Right renal cortex interstitium (tissue), 3 donors: ENCODE measurements at places on chromosomes 1 and 21.

DNA sequence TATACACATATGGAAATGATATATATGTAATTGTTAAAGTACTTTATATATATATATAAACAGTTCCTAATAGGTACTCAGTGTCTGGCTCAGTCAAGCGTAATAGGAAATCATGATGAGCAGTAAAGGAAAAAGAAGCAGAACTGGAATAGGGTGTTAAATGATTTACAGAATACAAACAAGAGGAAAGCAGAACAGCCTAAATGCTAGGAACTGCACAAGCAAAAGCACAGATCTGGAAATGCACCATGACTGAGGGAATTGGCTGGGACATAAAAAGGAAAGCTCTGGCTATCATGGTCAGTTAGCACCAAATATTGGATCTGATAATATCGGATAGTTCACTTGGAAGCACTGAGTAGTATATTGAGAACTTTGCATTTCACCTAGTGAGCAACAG, 51.8 kb downstream of the SLC44A5 start:
- no peak for DNase-seq

- no peak for DNase-seq
Observed at GRCh38 chr1:91948501-91949355, 473 bp upstream of the BRDT start.

- DNase-seq = no peak
Observed at GRCh38 chr1:25898223-25899015, 7.8 kb downstream of the STMN1 start.

DNA sequence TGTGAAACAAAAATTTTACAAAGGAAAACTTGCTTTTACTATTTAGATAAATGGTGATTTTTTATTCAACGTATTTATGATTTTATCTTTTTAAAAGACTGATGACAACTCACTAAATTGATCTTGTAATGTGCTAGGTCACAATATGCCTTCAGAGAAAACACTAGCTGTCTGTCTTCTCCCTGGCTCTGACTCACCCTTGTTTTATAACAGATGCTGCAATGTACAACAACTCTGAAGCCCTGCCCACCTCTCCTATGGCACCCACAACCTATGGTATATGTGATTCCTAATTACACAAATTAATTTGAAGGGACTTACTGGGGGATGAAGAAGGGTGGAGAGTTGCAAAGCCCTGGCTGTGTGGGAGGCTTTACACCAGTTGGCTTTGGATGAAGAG, 24.7 kb upstream of the HSD17B7 start:
- no peak for DNase-seq

DNA sequence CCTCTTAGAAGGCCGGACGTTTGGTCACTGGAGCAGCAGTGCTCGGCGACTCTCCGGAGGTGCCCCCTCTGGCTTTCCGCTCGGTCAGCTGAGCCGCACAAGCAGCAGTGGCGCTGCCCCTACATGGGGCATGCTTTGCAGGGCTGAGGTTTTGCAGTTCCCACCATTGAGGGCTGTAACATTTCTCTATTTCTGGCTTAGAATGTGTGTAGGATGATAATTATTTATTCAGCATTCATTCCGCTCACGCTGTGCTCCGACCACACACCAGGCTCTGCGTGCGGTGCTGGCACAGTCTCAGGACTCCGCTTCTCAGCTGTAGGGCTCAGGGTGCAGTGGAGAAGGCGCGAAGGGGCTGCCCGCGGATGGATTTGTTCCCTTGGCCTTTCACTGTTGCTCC, 119.5 kb downstream of the PCBP3 start:
- DNase-seq = no peak

GRCh38 chr1:111739925-111740765, 950 bp upstream of the INKA2 start:
- DNase-seq = no peak

GRCh38 chr1:21192284-21192683, 15.6 kb upstream of the EIF4G3 start:
- no peak for DNase-seq

- no peak for DNase-seq
Observed at GRCh38 chr1:65092691-65093090, 55.3 kb upstream of the AK4 start.

DNA sequence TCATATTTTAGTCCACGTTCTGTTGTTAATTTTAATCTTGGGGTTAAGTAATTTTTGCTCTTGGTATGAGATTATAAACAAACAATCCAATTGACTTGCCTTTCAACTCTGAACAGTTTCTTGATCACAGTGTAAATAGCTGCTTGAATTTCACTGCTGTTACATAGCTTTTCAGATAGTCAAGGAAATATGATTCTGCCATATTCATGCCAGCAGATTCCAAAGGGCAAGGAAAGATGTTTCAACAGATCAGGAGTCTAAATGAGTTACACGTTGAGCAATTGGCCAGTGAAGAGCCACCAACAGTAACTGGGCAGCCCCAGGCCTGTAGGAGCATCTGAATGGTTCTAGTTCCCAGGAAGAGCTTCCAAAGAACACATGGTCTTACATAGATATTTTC, 93.6 kb downstream of the LEPR start:
- DNase-seq = no peak

- DNase-seq = no peak
Observed at GRCh38 chr1:227798078-227798802, 17.2 kb upstream of the PRSS38 start.

- no peak for DNase-seq
Observed at GRCh38 chr1:78369546-78369945, 121.2 kb upstream of the PTGFR start.

DNA sequence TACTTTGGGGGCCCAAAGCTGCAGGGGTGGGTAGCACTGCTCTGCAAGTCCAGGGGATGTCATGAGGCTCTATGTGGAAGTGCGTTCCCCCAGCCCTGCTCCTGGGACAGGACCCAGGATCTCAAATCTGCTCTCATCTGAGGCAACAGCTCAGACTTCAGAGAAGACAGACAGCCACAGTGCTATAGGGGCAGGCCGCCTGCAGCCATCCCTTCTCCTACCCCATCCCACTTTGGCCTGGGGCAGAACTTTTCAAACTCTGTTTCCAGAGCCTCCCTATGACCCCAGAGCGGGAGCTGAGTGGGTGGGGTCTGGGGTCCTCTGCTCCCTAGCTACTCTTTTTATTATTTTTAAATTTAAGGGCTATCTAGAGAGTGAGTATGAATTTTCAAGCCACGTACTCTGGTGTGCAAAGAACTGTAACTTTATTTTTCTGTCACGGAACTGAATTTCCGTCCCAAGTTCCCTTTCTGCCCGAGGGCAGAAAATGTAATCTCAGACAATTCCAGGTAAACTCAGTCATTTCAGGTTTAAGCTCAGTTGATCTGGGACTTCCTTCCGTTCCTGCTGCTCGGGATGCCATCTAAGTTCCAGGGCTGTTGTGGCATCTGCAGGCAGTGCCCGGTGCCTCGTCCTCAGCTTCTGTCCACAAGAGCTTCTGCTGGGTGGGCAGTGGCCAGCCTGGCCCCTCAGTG, 98.3 kb downstream of the ACTL8 start:
- no peak for DNase-seq

- no peak for DNase-seq
Observed at GRCh38 chr1:104402178-104402577, 652.5 kb downstream of the AMY1C start.

DNA sequence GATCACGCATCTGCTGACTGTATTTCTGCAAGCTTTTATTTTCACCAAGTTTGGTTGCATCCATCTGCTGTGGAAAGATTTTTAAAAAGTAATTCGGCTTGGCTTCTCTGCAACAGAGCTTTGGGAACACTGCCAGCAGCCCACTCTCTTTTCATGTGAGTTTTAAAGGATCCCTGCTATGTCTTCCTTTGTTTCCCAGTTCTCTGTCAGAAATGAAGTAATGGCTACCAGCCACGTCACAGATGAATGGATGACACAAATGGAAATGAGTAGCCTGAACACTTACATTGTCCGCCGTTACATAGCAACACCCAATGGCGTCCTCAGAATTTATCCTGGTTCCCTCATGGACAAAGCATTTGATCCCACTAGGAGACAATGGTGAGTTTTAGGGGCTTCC, 80.6 kb upstream of the RAVER2 start:
- no peak for DNase-seq

- DNase-seq = no peak
Observed at GRCh38 chr1:192476802-192477298, 98.7 kb upstream of the RGS1 start.

DNA sequence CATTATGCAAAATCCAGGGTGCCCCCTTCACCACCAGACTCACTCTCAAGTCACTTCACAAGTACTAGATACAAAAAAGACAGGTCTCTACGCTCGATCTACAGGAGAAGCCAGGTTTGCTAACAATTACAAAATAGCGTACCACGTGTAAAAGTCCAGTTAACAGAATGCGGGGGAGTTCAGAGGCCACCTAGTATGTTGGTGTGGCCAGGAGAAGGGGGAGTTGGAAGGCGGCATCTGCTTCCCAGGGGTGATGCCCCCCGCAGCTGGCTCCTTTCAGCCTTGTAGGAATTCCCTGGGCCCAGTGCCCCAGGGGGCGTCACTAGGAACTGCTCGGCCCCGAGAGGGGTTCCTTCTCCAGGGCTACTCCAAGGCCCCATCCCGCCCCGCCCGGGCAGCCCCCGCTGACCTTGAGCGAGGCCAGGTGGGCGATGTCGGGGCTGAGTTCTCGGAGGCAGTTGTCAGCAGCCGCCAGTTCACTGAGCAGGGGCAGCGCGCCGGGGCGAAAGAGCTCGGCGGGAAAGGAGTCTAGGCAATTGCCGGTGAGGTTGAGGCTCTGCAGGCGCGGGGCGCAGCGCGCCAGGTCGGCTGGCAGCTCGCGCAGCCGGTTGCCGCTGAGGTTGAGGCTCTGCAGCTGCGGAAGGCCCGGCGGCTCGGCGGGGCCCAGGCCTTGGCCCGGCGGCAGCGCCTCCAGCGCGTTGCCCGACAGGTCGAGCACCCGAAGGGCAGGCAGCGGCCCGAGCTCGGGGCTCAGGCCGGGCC, 664 bp downstream of the LRRC47 start:
- DNase-seq = no peak

DNA sequence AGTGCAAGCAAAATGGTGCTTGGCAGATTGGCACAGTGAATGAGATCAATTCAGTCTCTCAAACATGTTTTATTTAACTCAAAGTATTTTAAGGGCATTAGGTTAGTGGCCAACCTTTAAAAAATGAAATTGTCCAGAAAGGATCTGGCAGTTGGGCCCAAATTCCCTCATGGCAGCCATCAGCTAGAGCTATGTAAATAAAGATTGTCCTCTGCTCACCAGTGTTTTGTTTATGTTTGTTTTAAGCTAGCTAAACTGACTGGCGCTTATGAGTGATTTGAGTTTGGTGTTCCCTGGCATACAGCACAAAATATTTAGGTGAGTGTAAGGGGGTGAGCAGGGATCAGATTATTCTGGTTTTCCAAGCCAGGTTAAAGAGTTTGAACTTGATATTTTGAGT, 18.1 kb downstream of the HDAC1 start:
- no peak for DNase-seq

DNA sequence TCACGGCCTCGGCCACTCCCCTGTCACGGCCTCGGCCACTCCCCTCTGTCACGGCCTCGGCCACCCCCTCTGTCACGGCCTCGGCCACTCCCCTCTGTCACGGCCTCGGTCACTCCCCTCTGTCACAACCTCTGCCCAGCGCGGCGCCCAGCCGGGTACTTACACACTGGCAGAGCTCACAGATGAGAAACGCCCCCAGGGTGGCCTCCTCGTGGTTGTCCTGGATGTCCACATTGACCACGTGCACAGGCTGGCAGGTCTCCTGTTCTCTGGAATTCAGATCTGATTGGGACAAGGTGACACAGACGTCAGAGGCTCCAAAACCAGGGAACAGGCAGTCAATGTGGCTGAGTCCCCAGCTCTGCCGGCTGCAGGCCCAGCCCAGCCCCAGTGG, 3.3 kb upstream of the TMEM240 start:
- DNase-seq = no peak

GRCh38 chr1:229153955-229154548, 116.9 kb upstream of the RAB4A start:
- DNase-seq = no peak

- DNase-seq = no peak
Observed at GRCh38 chr1:167065471-167065870, 24.7 kb downstream of the GPA33 start.

GRCh38 chr21:20377250-20377649, 621.0 kb upstream of the NCAM2 start:
- DNase-seq = no peak

DNA sequence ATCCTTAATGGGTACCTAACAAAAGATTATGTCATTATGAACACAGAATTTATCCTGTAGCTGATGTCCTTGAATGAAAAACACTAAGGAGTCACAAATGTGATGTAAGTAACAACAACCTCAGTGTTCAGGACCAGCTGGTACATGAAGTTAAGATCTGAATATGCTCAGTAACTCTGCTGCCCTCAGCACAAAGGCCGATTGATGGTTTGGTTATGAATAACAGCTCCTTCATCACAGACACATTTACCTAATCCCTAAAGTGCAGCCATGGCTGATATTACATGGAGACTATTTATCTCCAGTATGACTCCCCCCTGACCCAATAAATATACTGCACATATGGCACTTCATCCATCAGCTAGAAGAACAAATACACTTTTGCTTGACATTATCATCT, 75.2 kb downstream of the PLPPR5 start:
- no peak for DNase-seq

GRCh38 chr1:165894591-165894990, 67.2 kb downstream of the UCK2 start:
- DNase-seq = no peak

DNA sequence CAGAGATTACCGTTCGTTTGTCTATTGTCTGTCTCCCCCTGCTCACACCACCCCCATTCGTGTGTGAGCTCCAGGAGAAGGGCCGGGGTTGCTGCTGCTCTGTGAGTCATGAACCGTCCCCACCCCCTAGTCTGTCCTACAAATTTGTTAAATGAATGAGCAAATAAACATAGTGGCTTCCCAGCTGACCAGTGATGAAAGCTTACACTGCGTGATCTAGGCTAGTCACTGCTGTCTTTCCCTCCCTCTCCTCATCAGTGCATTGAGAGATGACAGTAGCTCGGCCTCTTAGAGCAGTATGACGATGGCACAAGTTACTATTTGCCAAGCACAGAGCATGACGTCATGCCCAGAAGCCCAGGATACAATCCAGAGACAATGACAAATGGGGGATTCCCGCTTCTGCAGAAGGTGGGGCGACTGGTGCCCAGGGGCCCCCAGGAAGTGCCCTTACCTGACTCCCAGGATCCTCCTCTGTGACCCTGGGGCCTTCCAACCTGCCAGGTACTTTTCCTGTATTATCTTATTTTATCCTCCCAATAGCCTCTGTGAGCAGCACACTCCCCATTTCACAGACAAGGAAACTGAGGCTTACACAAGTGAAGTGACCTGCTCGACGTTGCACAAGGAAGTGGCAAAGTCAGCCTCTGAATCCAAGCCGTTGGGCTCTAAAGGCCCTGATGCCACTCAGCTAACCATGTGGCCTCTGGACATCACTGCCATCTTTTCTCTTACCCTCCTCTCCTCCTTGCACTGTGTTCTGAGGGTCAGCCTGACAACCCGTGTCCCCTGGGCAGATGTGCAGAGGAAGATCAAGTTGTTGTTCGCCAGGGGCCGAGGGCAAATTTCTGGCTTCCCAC, 8.6 kb upstream of the EPHA2 start:
- no peak for DNase-seq

GRCh38 chr1:184648856-184649201, 105.8 kb downstream of the EDEM3 start:
- DNase-seq = no peak
